ENCODE measurements at places on chromosomes 11 and 22.

GRCh38 chr22:37803195-37803638, 4.5 kb upstream of the GCAT start:
- no peak for DNase-seq

- no peak for DNase-seq
Measured at GRCh38 chr11:115869780-115870431, 365.7 kb upstream of the CADM1 start.

DNA sequence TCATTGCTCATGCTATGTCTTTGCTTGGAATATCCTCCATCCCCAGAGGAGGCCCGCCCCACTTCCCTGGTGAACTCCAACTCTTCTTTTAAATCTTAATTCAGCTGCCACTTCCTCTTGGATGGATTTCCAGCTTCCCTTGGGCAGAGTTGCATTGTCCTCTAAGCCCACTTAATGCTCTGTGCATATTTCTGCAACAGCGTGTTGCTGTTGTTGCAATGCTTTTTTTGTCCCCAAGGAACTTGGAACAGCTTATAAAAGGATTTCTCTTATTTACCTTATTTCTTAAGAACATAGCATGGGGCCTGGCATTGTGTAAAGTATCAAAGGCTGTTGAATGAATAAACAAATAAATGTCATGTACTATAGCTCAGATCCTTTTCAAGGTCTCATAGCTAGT, 507.4 kb downstream of the METTL15 start:
- DNase-seq: no peak

GRCh38 chr22:41664951-41665350, 23.7 kb downstream of the SNU13 start:
- DNase-seq: no peak
